ENCODE measurements at places on chromosomes 1 and 21.

DNA sequence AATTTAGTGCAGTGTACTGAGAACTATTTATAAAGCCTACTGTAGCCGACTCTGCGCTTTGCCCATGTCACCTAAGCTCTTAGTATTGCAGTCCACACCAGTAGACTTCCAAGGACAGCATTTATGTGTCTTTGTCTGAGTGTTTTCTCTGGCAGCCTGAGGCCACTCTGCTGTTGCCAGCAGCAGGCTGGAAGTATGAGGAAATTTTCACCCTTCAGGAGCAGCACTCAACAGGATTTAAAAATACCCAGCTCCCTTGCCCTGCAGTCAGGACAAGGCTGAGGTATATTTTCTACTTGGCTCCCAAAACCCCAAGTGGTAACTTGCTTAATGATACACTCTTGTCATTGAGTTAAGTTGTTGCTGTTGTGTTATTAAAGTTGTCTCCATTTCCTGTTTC lies 230.1 kb downstream of the SRGAP2C start:
- no peak for DNase-seq

- DNase-seq: no peak
These were observed 1.4 kb downstream of the TRAPPC10 start for GRCh38 chr21:44013380-44014088.

DNA sequence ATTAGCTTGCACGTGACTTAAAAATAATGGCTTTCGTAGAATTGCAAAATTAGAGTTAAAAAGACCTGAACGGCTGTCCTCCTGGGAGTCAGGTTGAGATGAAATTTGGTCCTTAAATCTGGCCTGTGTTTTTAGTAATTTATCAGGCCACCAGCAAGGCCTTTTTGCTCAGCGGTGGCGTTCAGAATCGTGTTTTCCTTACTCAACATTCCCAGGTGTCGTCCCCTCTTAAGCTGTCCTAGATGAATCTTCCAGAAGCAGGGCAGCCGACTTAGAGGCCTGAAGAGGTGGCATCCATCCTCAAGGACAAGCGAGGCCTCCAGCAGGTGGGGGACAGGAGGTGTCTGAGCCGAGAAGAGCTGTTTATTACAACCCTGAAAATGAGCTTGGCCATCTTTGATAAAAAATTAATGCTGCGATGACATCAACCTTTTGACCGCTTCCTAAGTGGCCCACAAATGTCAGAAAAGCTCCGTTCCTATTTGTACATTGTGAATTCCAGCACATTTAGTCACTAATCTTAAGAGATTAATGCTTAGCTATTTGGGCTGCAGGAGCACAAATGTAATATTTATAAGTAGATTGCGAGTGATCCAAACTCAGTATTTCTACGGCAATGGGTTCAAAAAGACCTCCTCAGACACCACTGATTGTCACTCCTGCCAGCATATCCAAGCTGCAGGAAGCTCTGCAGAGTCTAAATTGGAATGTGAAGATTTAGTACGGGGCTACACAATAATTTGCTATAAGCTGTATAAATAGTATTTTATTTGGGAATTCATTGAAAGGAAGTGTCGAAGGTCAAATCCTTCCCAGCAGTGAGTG lies 344.1 kb upstream of the VAMP3 start:
- DNase-seq: no peak

- DNase-seq: no peak
These were observed 437.8 kb downstream of the LTN1 start for GRCh38 chr21:28554660-28555475.

DNA sequence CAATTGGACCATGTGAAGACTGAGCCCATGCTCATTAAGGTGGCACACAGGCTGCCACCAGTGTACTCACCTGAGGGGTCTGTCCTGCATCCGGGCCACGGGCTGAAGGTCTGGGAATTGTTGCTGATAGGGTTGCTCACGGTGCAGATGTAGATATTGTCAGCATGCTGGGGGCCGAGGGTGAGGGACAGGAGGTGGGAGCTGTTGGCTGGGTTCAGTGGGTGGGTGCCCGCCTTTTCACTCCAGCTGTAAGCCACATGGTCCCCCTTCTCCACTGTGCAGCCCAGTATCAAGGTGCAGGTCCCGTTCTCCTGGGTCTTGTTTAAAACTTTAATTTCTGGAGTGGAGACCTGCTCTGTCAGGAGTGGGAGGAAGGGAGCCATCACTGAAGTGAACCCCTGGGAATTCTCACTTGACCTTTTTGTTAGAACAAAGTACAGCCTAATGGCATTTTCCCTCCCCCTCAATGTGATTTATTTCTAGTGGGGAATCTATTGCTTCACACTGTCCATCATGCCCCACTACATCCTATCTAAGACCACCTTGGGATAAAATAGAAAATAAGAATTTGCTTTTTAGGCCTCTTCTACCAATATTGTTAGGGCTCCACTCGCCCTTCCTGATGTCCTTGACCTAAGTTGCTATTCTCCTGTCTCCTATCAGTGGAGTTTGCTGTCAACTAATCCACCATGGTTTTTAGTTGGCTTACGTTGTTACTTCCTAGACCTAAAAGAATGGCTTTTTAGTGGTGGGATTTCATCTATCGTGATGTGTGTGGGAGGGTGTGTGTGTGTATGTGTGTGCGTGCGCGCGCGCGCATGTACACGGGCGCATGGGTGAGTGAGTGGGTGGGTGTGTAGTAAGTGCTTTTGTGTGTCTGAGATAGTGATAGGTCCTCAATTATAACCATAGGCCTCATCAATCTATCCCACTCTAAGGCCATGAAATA lies 12.0 kb downstream of the SLAMF1 start:
- DNase-seq: no peak

GRCh38 chr1:55057956-55058298 lies 18.6 kb downstream of the PCSK9 start:
- DNase-seq: no peak

DNA sequence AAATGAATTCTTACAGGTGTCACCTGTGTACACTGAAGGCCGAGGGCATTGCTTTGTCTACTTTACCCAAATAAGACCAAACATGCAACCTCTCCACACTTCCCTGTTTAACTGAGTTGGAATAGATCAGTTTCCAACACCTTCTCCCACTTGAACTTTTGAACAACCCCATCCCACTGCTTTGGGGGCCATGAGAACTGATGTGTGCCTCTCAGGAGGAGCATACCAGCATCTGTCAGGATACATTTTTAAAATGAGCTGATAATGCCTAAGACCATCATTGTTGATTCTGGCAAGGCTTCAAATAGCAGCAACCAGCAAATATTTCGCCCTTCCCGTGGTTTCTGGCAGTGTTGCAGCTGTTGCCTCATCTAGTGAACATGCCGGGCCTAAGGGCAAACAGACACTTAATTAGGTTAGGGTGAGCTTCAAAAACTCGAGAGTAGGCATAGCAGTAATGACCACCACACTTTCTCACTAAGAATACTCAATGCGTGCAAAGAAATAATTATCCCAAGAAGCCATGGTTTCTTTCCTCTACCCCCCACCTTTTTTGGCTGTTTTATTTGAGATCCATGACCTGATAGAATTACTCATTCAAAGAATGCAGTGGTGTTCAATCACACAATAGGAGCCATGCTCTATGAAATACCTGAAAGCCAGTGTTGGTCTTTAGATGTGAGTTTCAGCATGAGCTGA lies 63.7 kb downstream of the MAP10 start:
- peak; percentile 77 for DNase-seq

- DNase-seq: no peak
These were observed 23.1 kb downstream of the IL10RB start for GRCh38 chr21:33289199-33289819.

DNA sequence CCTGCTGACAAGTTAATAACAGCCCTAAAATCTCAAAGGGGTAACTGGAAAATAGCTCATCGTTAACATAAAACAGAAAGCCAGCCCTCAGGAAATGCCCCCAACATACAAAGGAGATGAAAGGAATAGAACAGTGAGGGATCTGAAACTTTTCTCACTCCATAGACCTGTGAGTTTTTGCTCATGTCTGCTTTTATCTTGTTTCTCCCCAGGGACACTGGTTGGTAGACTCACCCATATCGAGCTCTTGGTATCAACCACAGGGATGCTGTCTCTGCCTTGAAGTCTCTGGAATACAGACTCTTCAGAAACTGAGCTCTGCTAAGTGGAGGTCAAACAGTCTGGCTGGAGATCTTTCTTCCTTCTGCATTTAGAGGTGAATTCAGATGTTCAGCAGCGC lies 77.4 kb upstream of the CAMK1G start:
- DNase-seq: no peak

- DNase-seq: no peak
These were observed at the start of gene TMEM82 for GRCh38 chr1:15742339-15742801. TMEM82 (plus strand) TSS chr1:15742499; CDS start chr1:15742560, 61 bp downstream.

DNA sequence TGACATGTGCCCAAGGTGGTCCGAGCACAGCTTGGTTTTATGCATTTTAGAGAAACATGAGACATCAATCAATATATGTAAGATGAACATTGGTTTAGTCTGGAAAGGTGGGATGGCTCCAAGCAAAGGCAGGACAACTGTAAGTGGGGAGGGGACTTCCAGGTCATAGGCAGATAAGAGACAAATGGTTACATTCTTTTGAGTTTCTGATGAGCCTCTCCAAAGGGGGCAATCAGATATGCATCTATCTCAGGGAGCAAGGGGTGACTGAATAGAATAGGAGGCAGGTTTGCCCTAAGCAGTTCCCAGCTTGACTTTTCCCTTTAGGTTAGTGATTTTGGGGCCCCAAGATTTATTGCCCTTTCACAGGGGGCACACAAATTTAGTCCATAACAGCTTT lies 94.2 kb upstream of the COA6 start:
- DNase-seq: no peak

DNA sequence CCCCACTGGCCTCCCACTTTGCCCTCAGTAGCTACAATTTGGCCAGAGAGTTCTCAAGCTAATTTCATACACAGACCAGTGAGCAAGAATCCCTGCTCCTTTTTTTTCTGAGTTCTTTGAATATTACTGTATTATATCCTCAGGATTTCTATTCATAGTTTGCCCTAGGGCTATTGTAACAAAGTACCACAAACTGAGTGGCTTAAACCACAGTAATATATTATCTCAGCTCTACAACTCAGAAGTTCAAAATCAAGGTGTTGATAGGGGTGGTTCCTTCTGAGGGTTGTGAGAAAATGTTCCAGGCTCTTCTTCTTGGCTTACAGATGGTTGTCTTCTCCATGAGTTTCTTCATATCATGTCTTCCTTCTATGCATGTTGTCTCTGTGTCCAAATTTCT lies 289.4 kb upstream of the ESRRG start:
- DNase-seq: no peak

DNA sequence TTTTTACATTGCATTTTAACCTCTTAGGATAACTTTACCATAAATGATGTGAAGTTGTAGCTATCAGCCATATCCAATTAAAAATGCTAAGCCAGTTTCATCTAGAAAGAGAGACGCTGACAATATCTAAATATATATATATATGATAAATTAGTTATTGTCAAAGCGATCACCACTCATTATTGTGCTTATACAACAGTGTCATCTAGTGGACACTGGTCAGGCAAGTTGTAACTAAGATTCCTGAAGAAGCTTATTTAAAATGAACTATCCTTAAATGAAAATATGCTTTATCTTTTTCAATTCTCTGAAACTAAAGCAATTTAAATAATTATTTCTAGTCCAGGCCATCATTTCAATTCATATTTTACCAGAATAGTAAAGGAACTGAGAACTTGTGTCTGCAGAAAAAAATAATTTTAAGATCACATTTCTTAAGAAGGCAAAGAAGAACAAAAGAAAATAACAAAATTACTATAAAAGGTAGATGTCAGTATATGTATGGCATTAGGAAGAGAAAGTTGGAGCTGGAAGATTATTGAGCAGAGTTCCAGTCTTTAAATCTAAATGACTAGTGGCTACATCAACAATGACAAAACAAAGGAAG lies 193.3 kb upstream of the SNX7 start:
- no peak for DNase-seq

GRCh38 chr1:147717706-147718097 lies 42.7 kb downstream of the GJA5 start:
- DNase-seq: peak; percentile 12

GRCh38 chr1:87830432-87830978 lies 501.8 kb downstream of the LMO4 start:
- DNase-seq: no peak

GRCh38 chr1:89257041-89257440 lies 15.6 kb downstream of the GBP5 start:
- DNase-seq: no peak

GRCh38 chr1:151858030-151858746 lies 4.7 kb upstream of the THEM5 start:
- DNase-seq: no peak

DNA sequence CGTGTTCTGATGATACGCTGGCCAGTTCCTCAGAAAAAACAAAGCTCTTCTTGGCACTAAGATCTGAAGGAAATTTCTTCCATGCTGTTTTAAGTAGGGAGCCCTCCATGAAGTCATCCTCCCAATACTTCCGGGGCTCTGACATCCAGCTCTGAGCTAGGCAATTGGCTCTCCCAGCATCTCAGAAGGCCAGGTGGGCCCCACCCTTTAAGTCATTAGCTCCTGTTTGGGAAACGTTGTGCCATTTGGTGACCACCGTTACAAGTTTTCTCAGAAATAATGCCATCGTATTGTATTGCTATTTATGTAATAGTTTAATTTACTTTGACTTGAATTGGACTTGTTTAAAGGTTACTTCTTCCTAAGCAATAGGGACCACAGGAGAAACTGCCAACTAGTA lies 130.3 kb upstream of the EDN2 start:
- no peak for DNase-seq

DNA sequence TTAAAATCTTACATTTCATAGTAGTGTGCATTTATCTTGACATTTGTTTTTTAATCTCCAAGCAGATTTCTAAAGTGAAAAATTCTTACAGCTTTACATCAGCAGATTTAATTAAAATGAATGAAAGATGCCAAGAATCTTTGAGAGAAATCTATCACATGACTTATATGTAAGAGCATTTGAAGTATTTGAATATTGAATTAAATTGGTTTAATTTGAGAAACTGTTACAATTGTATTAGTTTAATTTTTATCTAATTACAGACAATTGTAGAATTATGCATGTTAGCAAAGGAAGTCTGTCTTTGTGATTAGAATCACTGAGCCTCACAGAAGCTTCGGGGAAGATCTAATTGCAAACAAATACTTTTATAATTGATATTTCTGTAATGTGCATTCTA lies 52.2 kb downstream of the ASB17 start:
- DNase-seq: no peak

- peak; percentile 21 for DNase-seq
These were observed 16.6 kb upstream of the SLC2A5 start for GRCh38 chr1:9086045-9086444.

GRCh38 chr1:84672080-84672854 lies 18.0 kb downstream of the SSX2IP start:
- no peak for DNase-seq

DNA sequence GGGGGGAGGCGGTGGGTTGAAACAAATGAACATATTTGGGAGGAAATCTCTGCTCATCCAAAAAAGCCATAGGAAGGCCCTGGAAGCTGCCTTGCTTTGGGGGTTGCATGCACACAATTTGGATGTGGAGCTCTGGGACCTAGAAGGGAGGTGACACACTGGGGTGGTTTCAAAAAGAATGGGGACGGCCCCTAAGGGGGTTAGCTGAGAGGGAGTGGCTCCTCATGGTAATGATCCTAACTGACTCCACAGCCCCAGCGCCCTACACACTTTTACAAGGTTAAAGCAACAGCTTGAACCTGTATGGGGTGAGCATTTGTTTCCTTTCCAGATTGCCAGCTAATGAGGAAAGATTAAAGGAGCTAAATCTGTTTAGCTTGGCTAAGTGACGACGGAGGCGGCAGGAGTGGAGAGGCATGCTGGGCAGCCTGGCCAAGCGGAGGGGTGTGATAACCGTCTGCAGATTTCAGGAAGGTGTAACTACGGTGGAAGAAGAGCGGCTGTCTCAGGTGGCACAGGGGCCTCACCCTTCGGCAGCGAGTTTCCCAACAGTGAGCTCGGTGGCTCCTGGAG lies 107.3 kb downstream of the RNF220 start:
- DNase-seq: no peak
